ENCODE measurements at places on chromosomes 11 and 22.

GRCh38 chr11:107969219-107969618 lies 39.5 kb upstream of the CUL5 start:
- no peak for DNase-seq

DNA sequence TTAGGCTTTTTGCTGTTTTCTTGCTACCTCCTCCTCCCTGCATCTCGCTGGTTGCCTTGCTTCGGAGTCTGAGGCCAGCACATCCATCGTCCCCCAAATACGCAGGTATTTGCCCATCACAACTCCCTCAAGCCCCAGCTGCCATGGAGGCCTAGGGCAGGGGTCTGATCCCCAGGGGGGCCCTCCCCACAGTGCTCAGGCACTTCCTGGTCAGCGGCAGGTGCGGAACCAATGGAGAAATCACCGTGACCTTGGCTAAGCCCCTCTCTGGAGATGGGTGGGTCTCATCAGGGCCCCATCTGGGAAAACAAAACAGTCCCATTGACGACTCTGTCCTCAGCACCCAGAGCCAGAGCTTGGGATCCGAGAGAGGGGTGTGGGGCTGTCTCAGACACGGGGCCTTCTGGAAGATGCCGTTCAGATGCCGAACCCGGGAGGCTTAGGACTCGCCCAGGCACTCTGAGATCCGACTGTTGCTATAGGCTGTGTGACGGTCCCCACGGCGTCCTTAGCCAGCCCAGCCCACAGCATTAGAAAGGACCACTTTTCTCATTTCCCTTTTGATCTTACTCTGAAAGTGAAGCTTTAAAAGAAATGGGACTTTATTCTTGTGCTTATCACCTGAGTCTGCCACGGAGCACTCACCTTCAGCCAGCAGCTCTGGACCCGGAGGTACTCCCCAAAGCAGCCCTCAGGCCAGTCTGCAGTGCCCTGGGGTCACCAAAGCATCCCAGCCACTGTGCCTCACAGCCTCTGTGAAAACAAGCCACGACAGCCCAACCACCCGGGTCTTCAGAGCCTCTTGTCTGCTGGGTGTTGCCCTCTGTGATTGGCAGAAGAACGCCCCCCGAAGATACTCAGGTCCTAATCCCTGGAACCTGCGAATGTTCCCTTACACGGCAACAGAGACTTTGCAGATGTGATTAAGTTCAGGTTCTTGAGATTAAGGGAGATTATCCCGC lies 61.2 kb upstream of the SLC22A12 start:
- DNase-seq, result no peak

GRCh38 chr22:46619830-46620501 lies at the start of gene GRAMD4:
GRAMD4 (plus strand) TSS chr22:46620386; CDS start chr22:46626800, 6,414 bp downstream.
- DNase-seq, result no peak

GRCh38 chr11:128629516-128630106 lies 42.3 kb upstream of the ETS1 start:
- no peak for DNase-seq

GRCh38 chr22:32699686-32700085 lies 101.8 kb upstream of the TIMP3 start:
- DNase-seq, result no peak

DNA sequence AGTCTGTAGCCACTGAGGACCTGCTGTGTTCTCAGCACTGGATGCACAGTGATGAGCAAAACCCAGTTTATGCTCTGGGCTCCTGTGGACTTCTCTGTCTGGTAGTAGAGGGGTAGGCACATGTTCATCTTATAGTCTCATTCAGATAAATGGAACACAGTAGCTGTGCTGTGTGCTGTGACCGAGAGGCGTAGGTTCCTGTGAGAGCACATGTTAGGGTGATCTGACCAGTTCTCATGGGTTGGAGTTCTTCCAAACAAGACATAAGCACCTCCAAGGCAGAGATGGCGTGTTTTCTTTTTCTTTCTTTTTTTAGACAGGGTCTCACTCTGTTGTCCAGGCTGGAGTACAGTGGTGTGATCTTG lies 154.8 kb upstream of the RASSF10 start:
- DNase-seq, result no peak

GRCh38 chr22:38193580-38193979 lies 8.2 kb upstream of the MAFF start:
- no peak for DNase-seq

GRCh38 chr11:58577555-58578135 lies 1.2 kb upstream of the ZFP91 start:
- DNase-seq, result no peak

- no peak for DNase-seq
These were observed 58.2 kb upstream of the DRD2 start for GRCh38 chr11:113533425-113533698.

DNA sequence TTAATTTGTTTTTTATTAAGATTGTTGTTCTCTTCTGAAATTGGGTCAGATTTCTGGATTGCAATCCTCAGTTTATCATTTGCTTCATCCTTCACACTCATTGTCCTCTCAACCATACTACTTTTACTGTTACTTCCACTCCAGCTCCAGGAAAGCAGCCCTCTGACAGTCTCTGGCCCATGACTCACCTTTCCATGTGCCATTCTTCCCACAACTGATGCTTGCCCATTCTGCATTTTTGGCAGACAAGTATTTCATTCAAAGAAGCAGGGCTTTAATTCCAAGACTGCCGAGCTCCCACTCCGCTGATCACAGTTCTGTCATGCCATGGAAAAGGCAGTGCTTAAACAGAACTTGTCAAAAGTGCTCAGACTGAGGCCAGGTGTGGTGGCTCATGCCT lies 139.2 kb downstream of the WNT11 start:
- no peak for DNase-seq

- peak; percentile 16 for DNase-seq
These were observed 72.7 kb downstream of the BRD1 start for GRCh38 chr22:49754696-49755630.

- DNase-seq, result no peak
These were observed 18.4 kb downstream of the SULT4A1 start for GRCh38 chr22:43843783-43844530.

DNA sequence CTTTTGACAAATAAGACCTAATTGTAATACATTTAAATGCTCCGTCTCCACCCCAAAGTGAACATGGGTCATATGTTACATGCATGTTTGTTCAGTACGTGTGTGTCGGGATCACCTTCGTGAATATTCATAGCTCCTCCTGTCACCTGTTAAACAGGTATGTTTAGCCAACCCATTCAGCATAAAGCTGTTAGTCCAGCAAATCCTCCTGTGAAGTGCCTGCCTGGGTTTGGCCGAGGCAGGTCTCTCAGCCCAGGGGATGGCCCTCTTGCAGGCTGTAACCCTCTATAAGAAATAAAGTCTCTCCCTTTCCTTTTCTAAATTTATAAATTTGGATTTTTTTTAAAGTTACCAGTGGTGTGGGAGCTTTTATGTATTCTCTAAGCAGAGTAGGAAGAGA lies 38.9 kb upstream of the NTM start:
- DNase-seq, result no peak

GRCh38 chr11:126743628-126744027 lies 256.9 kb downstream of the KIRREL3 start:
- DNase-seq, result no peak

- DNase-seq, result no peak
These were observed 6.8 kb downstream of the ST14 start for GRCh38 chr11:130166457-130166784.

DNA sequence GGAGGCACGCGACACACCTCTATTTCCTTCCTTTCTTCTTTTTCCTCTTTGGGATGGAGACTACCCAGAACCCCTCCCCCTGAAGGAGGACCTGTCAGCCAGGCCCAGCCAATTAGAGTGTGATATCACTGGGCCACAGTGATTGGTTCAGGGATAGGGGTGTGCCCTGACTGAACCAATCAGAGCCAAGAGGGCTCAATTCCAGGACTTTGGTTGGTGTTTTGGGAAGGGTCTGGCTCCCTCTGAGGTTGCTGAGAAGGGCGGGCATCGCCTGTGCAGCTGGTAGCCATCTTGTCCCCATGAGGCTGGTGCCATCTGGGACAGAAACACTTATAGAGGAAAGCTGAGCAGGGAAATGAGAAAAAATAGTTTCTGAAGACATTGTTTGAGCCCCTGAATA lies 71.4 kb downstream of the CHST1 start:
- DNase-seq, result no peak

DNA sequence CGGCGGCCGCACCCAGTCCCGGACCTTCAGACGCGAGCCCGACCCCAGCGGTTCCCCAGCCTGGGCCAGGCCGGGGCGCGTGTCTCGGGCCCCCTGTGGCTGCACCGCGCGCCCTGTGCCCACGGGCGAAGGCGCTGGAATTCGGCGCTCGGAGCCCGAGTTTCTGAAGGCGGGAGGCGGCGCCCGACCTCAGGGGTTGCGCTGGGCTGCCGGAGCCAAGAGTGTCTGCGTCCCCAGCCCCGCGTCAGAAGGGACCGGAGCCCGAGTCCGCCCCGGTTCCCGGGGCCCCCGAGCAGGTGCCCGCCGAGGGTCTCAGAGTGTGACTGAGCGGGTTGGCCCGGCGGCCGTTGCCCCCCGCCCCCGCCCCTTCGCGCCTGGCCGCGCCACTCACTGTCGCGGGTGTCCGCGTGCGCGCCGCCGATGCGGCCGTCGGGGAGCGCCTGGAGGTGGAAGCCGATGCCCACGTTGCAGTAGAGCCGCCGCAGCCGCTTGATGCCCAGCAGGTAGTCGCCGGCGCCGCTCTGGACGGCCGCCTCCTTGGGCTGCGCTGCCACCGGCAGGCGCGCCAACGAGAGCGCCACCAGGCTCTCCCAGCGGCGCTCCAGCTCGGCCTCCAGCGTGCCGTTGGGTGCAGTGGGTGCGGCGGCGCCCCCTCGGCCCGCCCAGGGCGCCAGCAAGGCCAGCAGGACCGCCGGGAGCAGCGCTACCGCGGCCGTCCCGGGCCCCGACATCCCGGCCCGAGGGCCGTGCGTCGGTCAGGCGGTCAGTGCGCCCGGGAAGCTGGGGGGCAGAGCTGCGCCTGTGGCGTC lies 583 bp downstream of the FGF4 start:
- DNase-seq, result no peak

DNA sequence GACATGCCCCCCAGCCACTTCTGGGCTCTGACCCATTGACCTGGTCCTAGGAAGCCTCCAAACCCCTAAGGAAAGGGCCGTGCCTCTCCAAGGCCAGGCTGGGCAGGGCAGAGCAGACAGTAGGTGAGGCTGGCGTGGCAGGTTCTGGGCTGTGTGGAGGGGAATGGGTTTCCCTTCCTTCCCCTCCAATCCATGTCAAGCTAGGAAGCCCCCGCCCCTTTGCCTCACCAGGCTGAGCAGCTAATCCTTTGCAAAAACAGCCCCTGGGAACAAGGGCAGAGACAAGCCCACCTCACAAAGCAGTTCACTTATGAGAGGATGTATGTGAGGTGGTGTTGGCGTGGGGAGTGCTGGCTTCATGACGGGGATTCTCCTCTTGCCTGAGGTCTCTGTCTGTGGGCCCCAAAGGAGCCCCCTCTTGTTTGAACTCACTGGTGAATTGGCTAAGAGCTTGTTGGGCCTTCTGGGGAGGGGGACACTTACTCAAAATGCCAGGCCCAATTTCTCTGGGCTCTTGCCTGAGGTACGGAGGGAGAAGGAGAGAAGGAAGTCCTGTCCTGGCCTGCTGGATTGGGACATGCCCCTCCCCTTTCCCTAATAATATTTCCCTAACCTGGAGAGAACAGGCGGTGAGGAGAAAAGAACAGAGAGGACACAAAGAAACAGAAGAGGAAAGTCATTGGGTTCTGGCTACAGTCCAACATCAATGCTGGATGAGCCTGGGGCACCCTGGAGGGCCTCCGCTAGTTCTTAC lies 1.6 kb upstream of the TRIM29 start:
- no peak for DNase-seq

- DNase-seq, result no peak
These were observed 705 bp upstream of the CAPN1 start for GRCh38 chr11:65180877-65181568.

DNA sequence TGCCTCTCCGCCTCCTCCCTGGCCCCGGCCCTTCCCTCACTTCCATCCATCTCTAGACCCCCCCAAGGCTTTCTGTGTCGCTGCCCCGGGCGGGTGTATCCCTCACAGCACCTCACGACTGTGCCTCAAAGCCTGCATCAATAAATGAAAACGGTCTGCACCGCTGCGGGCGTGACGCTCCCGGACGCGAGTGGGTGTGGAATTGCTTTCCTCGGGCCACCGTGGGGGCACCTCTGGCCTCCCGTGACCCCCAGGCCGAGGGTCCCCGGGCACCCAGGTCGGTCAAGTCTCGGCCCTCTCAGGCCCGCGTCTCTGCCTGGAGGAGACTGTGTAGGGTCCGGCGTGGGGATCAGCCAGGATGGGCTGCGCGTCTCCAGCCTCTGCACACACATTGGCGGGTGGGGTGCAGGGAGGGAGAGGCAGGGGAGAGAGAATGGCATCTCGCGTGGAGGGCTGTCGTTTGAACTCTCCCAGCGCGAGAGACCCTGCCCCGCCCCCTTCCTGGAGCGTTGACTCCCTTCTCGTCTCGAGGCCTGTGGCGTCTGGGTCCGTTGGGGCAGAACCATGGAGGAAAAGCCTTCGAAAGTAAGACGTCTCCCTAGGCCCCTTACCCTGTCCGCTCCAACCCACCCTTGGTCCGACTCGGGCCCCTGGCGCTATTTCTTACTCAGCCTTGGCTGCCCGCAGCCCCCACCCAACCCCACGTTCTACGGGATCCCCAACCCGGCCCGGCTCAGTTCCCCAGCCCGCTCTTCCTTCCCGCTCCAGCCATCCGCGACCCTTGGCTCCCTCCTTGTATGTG lies at the start of gene CATSPERZ:
CATSPERZ (plus strand) TSS at position 512 of the 802 bp plus-strand sequence; CDS start at position 565, 53 bp downstream.
- no peak for DNase-seq

DNA sequence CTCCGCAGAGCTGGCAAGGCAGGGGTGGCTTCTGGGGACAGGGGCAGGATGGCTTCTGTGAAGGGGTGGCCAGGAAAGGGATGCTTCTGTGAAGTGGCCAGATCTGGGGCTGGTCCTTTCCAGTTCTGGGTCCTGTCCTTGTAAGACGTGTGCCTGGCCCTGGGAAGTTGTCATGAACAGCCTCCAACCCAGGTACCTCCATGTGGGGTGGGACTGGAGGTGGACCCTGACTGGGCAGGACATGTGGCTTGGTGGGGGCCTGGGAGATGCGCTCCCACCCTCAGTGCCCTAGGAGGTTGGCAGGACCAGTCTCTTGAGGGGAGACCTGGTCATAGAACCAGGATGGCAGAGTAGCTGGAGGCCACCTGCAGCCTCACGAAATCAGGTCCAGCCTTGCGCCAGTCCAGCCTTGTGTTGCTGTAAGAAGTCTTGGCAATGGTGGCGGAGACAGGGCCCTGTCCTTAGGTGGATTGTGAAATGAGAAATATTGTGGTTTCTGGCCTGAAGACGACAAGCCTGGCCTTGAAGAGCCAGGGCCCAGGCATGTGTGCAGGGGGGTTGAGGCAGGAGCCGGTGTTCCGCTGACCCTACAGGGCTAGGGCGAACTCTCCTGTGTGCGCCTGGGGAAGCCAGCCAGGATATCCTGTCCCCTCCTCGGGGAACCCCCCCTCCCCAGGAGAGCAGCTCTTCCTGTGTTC lies 2.6 kb downstream of the KCNQ1 start:
- no peak for DNase-seq

DNA sequence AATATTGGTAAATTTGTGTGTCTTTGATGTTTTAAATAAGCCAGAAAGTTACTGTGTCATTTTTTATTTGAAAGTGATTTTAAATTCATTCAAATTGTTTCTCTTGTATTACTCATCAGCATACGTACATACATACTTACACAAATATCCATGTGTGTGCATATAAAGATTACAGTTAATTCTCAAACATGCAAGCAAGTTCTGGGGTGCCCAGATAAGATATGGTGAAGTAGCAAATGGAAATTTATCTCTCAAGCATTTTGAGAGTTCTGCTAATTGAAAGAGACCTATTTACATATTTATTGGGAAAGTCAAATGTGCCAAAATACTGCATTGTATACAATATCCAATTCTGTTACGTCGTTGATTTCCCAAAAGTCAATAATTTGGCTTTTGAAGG lies 1024.0 kb upstream of the CNTN5 start:
- no peak for DNase-seq

- no peak for DNase-seq
These were observed 72.6 kb upstream of the PARVG start for GRCh38 chr22:44108076-44108475.

- no peak for DNase-seq
These were observed 27.8 kb upstream of the AMOTL1 start for GRCh38 chr11:94740083-94741021.
